ENCODE measurements at places on chromosomes 12 and 14.

DNA sequence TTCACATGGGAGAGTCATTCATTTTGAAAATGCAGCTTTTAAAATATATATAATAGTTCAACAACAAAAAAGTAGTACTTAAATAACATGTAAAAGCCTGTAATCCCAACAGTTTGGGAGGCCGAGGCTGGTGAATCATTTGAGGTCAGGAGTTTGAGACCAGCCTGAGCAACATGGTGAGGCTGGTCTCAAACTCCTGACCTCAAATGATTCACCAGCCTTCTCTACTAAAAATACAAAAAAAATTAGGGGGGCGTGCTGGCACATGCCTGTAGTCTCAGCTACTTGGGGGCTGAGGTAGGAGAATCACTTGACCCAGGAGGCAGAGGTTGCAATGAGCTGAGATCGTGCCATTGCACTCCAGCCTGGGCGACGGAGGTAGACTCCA is 256.3 kb upstream of the RGS6 start:
- no peak for DNase-seq

DNA sequence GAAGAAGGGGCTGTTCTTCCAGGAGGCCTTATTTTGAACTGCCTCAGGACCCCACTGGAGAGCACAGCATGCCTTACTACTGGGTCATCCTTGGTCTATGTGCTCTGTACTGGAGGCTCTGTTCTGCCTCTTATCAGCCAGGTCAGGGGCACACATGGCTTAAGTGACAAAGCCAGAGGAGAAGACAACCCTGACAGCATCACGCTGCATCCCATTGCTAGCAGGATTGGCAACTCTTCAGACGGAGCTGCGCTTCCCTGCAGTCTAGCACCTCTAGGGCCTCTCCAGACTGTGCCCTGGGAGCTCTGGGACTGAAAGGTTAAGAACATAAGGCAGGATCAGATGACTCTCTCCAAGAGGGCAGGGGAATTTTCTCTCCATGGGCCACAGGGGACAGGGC is 17.3 kb upstream of the TIGAR start:
- DNase-seq, result no peak

GRCh38 chr14:33390335-33390734 is 451.7 kb downstream of the NPAS3 start:
- DNase-seq, result no peak

GRCh38 chr12:118337194-118337838 is 35.4 kb downstream of the TAOK3 start:
- DNase-seq, result no peak

DNA sequence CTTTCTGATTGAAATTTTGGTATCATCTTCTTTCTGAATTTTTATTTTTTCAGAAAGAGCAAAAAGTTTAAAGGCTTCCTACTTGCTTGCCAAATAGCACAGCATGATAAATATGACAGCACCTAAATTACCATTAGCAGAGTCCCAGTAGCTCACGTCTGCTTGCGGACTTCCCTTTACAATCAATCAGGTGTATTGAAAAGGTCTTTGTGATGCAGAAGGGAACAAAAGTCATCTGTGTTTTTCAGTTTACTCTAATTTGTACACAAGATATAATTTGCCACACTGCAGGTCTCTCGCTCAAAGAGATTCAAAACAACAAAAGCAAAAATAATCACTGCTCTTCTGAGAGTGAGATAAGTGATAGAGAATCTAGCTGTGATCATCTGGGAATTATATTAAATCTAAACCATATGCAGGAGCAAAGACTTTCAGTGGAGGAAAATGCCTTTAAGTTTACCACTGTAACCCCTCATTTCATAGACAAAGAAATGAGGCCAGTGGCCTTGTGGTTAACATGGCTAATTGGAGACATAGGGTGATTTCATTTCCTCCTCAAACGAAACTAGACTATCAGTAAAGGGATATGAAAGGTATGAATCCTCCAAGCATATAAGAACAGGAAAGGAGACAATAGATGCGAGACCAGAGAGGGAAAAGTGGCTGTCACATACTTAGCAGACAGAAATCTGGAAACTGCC is 240.8 kb upstream of the TMPO start:
- DNase-seq, result no peak

Data from iPS DF 6.9 (cell line).